GM20000 (cell line): ENCODE measurements at places on chromosomes 13 and 19.

GRCh38 chr19:30857388-30857787, 485.2 kb downstream of the ZNF536 start:
- no peak for DNase-seq

- peak; percentile 94 for DNase-seq
These were observed 7.6 kb downstream of the CAPN12 start for GRCh38 chr19:38736413-38737280.

DNA sequence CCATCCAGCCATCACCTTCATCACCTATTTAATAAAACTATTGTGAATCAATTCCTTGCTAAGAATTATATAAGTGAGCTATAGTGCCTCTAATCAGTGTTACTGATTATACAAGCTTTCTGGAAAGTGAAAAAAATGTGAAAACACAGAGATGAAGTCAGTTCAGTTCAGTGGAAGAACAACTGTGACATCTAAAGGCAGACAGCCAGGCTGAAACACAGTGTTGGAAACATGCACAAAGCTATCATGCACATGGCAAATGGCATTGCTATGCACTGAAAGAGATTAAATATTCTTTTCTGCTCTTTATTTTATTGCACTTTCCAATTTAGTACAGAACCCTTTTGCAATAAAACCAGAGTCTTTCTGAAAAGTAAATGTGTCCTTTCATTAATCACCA, 294.0 kb downstream of the RBM26 start:
- no peak for DNase-seq

DNA sequence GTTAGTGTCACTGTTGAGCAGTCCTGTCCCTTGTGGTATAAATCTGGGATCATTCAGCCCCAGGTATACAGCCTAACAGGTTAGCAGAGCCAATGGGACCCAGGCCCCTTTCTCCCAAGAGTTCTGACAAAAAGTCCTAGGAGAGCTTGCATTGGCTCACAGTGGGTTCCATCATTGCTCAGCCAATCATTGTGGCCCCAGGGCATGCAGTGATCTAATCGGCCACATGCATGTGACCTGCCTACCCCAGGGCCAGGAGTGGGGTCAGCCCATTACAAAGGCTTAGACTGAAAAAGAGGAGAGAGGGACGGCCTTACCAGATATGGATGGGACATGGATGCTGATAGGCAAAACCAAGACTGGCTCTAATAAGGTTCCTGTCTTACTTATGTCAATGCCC, 41.1 kb downstream of the SPTBN4 start:
- no peak for DNase-seq

DNA sequence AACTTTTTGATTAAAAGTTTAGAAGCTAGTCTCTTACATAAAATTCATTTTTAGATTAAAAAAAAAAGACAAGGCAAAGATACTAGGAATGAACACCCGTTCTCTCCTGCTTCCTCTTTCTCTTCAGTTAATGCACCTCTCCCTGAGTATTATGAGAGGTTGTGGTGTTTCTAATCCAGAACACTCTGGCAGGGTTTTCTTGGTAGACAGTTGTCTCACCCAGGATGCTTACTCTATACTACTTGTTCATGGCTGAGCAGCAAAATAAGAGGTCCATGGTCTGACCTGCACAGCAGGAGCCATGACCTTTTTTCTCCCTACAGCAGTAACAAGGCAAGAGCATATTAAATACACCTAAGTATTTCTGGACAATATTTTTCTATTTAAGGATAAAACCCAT, 62.0 kb downstream of the MICU2 start:
- DNase-seq = no peak

DNA sequence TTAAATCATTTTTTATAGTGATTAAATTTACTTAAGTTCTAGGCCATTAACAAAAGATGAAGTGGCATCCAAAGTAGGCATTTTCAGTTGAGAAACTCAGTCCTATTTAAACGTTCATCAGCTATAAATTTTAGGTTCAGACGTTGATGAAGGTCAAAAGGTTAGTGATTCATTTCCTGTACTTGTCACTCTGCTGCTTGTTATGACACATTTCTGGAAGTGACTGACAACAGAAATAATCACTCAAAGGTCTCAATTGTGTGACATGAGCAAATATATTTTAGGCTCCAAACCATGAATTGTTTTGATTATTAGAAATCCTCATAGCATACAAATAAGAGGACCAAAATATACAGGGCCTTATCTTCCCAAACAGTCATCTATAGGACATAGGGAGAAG, 10.3 kb upstream of the EDNRB start:
- peak; percentile 42 for DNase-seq

- peak; percentile 60 for DNase-seq
These were observed 55.6 kb upstream of the ALOX5AP start for GRCh38 chr13:30679483-30680330.

DNA sequence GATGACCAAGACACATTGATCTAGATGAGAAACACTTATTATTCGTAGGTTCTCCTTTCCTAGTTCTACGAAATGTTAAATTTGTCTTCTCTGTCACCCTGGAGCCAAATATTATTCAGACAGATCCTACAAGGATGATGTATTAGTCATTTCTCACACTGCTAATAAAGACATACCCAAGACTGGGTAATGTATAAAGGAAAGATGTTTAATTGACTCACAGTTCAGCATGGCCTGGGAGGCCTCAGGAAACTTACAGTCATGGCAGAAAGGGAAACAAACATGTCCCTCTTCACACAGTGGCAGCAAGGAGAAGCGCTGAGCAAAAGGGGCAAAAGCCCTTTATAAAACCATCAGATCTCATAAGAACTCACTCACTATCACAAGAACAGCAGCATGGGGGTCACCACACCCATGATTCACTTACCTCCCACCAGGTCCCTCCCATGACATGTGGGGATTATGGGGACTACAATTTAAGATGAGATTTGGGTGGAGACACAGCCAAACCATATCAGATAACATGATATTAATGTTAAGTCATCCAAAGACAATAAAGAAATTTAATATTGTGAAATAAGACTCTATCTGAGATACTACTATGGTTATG, 1248.8 kb upstream of the SLC10A2 start:
- DNase-seq = no peak

- DNase-seq = peak; percentile 71
These were observed at the start of gene WDR87 for GRCh38 chr19:37905946-37906868. TSS of gene WDR87 (minus strand) at chr19:37906594. CDS start at chr19:37898239, 8,355 bp downstream.

DNA sequence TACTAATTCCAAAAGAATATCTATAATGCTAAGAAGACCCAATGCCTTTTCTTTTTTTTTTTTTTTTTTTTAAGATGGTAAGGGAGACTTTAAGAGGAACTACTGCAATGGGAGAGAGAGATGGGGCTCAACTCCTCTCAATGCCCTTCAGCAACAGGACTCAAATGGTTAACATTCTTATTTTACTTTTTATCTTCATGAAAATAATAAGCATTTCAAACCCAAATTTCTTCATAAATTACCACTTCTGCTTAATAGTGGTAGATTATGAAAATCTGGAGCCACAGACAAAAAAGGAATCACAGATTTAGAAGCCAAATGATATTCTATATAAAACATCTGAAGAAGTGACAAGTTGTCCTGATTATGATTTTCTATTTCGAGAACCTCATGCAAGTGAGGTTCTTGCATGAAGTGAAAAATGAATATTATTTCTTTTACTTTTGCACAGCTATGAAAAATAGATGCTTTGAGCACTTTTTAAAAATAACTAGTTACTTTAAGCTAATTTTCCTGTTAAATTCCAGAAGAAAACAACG, 74.2 kb downstream of the SERP2 start:
- no peak for DNase-seq

- peak; percentile 22 for DNase-seq
These were observed 558 bp downstream of the MZT1 start for GRCh38 chr13:72726726-72727416.

DNA sequence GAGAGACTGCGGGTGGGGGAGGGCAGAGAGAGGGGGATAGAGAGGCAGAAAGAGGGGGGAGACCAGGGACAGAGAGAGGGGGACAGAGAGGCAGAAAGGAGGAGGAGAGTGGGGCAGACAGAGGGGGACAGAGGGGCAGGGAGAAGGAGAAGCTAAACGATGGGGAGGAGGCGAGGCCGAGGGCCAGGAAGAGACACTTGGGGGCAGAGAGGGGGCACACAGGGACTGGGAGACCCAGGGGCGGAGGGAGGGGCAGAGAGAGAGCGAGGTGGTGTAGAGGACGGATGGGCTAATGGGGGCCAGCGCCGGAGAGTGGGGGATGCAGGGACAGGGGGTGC, 666 bp downstream of the MEIS3 start:
- DNase-seq = no peak

GRCh38 chr19:19610376-19611202, 7.9 kb downstream of the PBX4 start:
- no peak for DNase-seq

GRCh38 chr19:30668521-30669155, 296.5 kb downstream of the ZNF536 start:
- DNase-seq = no peak

DNA sequence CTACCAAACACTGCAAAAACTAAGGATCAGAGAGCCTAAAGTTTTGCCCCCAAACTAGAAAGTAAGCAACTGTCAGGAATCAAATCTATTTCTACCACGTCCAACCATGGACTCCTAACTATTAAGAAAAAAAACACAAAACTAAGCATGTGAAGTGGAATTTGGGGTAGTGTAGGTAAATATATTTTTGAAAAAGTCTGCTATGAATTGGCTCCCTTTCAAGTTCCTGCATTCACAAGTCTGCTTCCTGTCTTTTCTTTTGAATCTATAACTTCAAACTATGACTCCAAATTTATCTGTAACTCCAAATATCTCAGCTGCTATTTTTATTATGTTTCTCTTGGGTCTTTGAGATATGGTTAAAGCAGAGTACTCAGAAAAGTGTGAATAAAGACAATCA, 47.0 kb downstream of the PCDH9 start:
- no peak for DNase-seq

GRCh38 chr19:16637535-16637934, 9.5 kb upstream of the MED26 start:
- no peak for DNase-seq

GRCh38 chr19:18379803-18380747, 5.9 kb upstream of the GDF15 start:
- DNase-seq = no peak

GRCh38 chr13:76799696-76800095, 86.5 kb downstream of the KCTD12 start:
- no peak for DNase-seq

DNA sequence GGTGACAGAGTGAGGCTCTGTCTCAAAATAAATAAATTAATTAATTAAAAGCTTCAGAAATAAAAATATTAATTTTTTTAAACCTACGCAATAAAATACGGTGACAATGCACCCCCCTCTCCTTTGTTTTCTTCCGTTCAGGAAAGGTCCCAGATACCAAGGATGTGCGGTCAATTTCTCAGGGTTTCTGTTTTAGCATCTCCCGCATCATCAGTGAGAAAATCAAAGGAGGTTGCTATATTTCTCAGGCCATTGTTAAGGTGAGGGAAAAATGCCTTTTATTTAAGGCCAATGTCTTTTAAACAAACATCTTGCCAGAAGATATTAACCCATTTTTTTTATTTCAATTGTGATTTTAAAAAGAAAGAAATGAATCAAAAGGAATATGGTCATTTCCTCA, 111.7 kb downstream of the INSR start:
- no peak for DNase-seq

- DNase-seq = no peak
These were observed 121.0 kb downstream of the AKAP11 start for GRCh38 chr13:42392716-42393572.

DNA sequence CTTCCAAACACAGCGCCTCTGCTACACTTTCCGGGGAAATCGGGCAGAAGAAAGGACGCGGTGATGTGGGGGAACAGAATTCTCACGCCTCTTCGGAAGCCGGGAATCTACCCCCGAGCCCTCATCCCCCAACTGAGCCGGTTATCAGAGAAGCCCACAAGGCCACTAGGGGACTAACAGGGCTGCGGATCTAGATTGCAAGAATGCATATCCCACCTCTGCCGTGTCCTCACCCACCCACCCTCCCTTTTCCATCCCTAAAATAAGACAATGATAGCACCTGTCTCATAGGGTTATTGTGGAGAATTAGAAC, 1.1 kb downstream of the IGFLR1 start:
- DNase-seq = no peak
